ENCODE measurements at places on chromosomes 1 and 21. TPM values are rescaled to one million over a fixed set of nuclear protein-coding genes. Genes with fewer than 3 reads are reported as not detected.

GRCh38 chr21:36676039-36676950 is 22.6 kb upstream of the SIM2 start:
- no peak for DNase-seq

The OR2M3 gene
- total RNA-seq, result not detected

- no peak for DNase-seq
These were observed 25.4 kb downstream of the UMODL1 start for GRCh38 chr21:42096566-42096965.

DNA sequence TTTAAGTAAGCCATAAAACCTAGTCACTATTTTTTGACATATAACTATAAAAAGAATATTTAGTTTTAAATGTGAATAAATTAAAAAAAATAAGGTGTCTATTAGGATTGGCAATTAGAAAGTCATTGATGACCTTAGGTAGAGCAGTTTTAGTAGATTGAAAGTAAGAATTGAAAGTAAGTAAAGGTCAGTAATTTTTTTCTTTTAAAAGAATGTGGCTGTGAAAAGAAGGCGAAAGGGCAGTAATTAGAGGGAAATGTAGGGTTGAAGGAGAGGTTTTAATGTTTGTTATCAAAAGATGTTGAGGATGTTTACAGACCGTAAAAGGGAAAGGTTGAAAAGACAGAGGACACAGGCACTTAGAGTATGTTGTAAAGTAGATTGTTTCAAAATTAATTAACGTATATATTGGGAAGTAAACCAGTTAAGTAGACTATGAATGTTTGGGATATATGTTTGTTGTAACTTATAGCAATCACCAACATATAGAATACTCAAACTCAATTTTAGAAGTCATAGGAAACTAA is 41.0 kb downstream of the ZFYVE9 start:
- DNase-seq, result no peak

DNA sequence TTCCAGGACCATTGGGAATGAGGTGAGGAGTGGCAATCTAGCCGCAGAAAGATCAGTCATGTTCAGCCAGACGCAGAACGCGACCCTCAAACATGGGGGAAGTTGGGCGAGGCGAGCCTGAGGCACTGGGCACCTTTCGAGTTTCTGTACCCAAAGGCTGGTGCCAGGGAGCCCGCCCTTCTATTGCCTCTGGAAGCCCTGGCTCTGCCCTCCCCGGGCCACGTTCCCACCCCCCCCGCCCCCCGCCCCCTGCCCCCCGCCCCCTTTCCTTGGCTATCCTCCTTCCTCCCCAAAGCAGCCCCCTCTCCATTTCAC is 2.2 kb upstream of the ZBTB7B start:
- DNase-seq, result no peak

The CD1E gene
- total RNA-seq, result not detected

- no peak for DNase-seq
These were observed 15.0 kb downstream of the CRNN start for GRCh38 chr1:152398812-152399698.

The TRABD2B gene
- 0.49 TPM for total RNA-seq

The SSBP3 gene
- 99.0 TPM for total RNA-seq

GRCh38 chr1:224357626-224358124 is 996 bp downstream of the CNIH4 start:
- DNase-seq, result no peak

The GREM2 gene
- 1.7 TPM for total RNA-seq

DNA sequence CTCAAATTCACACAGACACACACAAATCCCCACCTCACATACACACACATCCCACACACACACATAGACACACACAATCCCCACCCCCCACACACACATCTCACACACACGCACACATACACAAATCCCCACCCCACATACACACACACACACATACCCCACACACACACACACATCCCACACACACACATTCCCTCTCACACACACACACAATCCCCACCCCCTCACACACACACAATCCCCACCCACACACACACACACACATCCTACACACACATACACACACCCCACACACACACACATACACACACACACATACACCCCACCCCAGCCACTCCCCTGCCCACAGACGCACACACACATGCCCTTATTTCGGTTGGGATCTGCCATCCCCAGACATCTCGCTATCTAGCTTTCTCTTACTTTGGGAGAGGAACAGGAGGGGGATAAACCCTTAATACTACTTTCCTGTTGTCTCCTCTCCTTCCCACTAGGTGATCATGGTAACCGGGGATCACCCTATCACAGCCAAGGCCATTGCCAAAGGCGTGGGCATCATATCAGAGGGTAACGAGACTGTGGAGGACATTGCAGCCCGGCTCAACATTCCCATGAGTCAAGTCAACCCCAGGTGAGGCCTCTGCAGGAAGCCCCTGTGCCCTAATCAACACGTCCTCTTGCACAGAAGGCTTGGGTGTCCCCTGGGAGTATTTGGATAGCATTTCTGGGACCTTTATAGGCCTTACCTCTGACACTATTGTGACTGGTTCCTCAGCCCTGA is 17.2 kb upstream of the ATP1A4 start:
- DNase-seq, result no peak

DNA sequence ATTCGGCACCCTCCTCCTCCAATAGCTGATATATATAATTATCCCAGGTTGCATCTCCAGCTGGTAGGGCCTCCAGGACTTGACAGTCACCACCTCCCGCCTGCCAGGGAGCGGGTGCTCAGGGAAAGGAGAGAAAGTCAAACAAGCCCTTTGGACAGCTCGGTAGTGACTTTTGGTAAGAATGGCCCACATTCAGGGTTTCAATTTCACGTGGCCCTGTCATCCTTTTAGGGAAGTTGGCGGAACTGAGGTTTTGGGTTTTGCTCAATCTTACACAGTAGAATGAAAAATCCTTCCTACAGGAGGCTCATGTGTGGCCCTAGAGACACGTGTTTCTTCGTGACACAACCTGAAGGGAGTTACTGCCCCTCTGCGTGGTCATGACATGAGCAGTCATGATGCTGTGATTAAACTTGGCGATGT is 44.2 kb downstream of the CAPN8 start:
- no peak for DNase-seq

DNA sequence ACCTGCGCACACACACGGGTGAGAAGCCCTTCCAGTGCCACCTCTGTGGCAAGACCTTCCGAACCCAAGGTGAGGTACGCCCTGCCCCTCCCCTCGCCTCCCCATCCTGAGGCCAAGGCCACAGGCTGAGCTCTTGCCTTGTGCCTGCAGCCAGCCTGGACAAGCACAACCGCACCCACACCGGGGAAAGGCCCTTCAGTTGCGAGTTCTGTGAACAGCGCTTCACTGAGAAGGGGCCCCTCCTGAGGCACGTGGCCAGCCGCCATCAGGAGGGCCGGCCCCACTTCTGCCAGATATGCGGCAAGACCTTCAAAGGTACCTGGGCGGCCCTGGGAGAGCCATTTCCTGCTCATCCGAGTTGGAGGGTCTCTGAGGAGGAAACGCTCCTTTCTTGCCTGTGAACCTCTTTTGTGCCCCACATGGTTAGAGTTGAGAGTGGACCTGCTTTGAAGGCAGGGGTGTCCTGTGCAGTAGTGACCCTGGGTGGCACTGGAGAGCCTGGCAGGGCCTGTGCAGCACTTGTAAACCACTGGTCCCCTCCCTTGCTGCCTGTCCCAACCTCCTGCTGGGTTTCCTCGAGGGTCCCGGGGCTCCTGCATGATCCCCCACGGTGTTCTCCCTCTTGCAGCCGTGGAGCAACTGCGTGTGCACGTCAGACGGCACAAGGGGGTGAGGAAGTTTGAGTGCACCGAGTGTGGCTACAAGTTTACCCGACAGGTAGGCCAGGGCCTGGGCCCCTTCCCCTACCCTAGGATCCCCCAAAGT is 8.5 kb downstream of the ZBTB48 start:
- DNase-seq, result no peak

The LCK gene
- not detected for total RNA-seq

The CXADR gene
- total RNA-seq, result 32.6 TPM

DNA sequence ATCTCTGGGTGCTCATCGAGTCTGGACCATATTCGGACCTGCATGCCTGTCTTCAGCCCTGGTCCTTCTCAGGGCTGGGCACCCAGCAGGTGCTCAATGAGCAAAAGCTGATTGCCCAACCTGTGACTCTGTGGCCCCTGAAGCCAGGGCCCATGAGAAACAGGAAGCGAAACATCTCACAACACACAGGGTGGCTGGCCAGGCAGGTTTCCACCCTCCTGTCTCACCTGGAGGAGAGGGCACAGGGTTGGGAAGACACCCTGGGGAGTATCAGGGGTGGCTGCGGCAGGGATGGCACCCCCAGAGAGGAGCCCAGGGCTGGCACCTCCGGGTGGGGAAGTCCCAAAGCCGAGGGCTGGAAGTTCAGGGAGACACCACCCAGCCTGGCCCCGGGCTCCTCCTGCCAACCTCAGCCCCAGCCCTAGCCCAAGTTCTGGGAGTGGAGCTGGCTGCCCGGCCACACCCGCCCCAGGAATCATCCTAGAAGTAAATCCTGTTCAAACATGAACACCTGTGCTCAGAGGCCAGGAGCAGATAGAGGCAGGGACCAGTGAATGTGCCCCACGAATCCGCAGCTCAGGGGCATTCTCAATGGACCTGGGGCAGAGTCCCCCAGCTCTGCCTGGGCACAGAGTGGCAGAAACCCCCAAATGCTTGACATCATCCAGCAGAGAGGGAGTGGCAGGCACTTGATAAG is 54.6 kb downstream of the RAP1GAP start:
- DNase-seq, result no peak

DNA sequence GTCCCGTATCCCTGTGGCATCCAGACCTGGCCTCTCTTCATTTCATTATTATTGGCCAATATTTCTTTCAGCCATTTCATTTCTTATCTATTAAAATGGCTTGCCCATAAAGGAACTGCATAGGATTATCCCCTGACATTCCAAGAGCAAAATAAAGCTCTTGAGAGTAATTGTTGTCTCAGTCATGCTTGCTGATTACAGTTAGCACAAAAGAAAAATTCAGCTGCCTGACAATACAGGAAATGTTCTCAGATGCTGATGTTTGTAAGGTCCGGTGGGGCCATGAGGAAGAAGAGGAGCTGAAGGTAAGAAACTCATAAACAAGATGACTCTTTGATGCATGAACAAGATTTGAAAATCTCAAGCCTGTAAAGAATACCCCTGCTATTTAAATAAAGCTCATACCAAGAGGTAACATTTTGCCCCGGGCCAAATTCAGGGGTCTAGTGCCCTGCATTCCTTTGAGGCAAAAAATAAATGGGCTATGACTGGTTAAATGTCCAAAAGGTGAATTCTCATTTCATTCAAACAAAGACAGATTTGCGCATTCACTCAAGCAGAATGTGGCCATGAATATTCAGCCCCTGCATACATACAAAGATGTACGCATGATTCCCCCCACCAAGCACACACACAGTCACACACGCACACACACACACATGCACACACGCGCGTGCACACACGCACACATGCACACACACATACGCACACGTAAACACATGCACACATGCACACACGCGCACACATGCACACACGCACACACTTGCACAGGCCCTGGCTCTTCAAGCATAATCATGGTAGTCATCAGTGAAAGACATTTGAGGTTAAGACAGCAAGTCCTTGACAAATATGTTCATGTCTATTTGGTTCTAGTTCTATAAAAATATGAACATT is 44.8 kb downstream of the KCNJ15 start:
- no peak for DNase-seq

- no peak for DNase-seq
These were observed 41.8 kb upstream of the BCL10 start for GRCh38 chr1:85318217-85318616.

- DNase-seq, result no peak
These were observed 68.8 kb upstream of the RGS1 start for GRCh38 chr1:192506741-192507155.

The TMEM63A gene
- total RNA-seq, result 24.8 TPM

The RGS2 gene
- total RNA-seq, result 12.3 TPM

DNA sequence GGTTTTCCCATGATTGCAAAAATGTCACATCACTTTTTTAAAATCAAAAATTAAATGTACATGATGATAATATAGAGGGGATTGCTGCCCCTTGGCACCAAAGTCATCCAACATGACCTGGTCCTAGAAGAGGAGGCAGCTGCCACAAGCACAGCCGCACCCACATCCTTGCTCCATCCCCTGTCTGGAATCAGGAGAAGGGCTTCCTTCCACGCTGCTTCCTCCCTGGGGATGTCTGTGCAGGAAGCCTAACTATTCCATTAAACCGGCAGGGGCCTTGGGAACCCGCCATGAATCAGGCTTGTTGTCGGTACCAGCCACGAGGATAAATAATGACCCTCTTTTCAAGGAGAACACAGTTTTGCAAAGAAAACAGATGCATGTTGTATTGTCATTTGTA is 68.7 kb upstream of the AJAP1 start:
- no peak for DNase-seq

DNA sequence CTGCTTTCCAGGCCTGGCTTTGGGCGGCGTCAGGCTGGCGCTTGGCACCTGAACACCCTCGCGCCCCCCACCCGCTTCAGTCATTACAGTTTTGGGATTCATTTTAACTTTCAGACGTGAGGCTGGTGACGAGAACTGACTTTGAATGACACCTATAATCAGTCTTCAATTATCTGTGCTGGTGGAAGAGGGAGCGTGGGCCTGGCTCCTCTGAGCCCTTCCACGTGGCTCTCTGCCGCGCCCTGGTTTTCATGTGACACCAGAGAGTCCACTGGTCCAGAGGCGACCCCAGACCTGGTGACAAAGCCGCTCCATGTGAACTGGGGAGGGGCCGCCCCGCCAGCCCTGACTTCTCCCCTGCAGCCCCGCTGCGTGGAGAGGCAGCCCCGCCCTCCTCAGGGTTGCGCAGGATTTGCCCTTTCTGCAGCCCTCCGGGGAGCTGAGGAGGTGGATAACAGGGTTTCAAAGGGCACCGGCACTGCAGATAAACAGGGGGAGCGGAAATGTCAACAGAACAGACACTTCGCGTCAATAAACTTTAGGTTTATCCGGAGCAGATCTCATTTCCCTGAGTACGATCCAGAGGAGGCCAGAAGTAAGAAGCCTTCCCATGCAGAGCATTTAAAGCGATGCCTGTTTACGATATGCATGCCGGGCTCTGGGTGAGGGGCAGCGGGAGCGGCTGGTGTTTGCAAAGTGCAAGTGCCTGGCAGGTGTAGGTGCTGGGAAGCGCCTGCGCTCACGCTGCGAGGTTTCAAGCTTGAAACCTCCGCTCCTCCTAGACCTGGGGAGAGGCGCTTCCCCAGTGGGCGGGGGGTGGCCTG is 56.4 kb downstream of the AJAP1 start:
- DNase-seq, result no peak

The CYP4B1 gene
- not detected for total RNA-seq

GRCh38 chr1:200282497-200283122 is 127.2 kb downstream of the ZNF281 start:
- no peak for DNase-seq

- DNase-seq, result no peak
These were observed 41.5 kb upstream of the DIPK1A start for GRCh38 chr1:93002781-93003180.

DNA sequence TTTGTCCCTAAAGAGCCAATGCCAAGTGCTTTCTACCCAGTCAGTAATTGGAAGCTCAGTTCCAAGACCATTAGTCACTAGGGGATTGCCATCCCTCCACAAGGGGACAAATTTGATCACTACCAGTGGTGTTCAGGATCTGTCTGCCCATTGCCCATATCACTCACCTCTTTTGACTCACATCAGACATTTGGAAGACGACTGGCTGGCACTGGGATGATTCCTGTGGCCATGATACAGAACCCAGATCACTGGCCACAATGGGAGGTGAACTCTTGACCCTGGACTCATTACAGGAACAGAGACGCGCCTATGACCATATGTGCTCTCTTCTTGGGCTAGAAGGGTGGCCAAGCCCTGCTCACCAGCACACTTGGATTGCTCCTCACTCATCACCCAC is 71.0 kb downstream of the COLGALT2 start:
- no peak for DNase-seq

The HSD3B2 gene
- total RNA-seq, result not detected

The CYP4A11 gene
- not detected for total RNA-seq
